AG04449 (cell line): ENCODE measurements at places on chromosomes 4 and X.

DNA sequence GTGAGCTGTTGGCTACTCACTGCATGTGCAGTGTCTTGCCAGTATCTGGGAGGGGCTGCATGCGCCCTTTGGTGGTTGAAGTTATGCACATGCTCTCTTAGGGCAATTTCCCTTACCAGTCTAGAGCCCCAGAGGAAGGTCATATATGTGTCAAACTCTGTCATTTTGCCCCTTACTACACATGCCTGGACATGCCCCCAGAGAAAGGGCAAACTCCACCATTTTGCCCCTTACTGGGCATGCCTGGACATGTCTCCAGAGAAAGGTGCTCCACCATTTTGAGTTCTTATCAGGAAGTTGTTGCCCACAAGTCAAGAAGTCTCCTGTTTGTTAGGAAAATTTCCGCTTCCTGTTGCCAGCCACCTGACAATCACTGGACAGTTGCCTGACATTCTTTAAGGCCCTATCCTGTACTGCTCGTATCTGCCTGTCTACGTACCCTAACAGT, 56.4 kb upstream of the PLAC8 start:
- DNase-seq = no peak

DNA sequence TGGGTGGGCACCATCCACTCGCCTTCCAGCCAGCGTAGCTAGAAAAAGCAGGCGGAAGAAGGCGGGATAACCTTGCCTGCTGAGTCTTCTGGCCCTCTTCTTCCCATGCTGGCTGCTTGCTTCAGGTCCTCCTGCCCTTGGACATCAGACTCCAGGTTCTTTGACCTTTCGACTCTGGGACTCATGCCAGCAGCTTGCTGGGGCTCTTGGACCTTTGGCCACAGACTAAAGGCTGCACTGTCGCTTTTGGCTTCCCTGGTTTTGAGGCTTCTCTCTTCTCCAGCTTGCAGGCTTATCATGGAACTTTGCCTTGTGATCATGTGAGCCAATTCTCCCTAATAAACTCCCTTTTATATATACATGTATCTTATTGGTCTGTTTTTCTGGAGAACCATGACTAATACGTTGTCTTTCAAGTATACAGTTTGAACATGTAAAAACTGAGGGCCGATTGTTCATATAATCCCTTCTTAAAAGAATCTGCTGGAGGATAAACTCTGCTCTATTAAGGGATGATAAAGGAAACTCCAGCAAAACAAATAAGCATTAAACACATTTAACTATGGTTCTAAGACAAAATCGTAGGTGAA, 116.6 kb upstream of the LCORL start:
- no peak for DNase-seq

- DNase-seq = no peak
Observed at GRCh38 chr4:168777277-168777965, 232.6 kb downstream of the CBR4 start.

DNA sequence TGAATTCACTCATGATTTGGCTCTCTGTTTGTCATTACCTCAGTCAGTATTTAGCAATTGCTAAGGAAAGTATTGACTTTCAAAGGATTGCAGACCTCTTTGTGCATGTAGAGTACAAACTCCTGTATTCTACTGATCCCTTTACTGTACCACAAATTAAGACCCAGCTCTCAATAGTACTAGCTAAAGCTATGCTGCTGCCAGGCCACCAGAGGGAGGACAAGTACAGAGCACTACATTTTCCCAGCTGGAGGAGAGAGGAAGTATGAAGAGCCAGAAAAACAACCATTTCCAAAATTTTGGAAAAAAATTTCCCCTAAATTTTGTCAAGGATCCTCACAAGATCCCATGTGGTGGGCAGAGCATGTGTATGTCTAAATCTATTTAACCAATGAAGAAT, 175.0 kb upstream of the MTMR8 start:
- no peak for DNase-seq

DNA sequence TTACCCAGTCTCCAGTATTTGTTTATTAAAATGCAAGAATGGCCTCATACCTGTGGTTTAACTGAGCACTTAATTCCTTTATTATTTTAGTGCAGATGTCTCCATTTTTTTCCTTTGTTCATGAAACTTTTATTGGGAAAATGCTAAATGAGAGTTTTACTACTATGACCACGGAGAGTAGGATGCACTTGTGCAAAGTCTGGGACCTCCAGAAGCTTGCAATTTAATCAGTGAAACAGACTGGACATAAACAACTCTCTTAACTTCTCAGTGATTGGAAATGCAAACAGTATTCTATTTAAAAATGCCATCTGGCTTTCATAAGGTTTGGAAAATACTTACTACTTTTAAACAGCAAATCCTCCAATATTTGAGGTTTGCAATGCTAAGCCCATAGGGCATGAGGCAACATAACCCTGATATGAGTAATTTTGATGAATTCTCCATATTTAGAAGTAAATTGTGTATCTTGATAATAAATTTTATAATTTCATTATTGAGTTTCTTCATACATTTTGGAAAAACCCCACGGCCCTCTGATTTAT, 718.7 kb upstream of the MAGEB2 start:
- DNase-seq = no peak

DNA sequence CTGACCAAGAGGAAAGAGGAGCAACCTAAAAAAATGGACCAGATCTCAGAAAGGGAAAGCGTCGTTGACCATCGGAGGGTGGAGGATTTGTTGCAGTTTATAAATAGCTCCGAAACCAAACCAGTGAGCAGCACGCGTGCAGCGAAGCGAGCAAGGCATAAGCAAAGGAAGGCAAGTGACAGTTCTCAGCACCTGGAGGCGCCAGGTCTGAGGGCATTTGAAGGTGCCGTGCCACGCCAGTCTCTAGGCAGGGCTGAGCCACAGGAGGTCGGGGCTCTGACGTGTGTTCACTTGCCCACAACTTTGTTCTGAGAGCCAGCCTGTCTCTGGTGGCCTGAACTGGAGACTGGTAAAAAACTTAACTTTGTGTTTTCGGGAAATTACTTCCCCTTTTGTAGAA, 59.7 kb downstream of the TNIP2 start:
- no peak for DNase-seq

GRCh38 chr4:104979083-104979760, 167.5 kb upstream of the TET2 start:
- DNase-seq = no peak

DNA sequence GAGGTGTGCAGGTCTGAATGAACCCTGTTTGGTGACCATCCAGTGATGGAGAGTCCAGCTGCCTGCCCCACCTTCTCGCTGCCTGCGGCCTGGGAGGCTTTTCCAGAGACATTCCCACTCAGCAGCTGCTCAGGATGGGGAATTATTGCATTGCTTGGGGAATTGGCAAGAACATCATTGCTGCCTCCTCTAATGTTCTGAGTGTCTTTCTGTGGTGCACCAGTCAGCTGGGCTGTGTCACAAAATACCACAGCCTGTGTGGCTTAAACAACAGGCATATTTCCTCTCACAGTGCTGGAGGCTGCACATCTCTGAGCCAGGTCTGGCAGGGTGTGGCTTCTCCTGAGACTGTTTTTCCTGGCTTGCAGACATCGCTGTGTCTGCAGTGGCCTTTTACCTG, 86.8 kb upstream of the AFAP1 start:
- no peak for DNase-seq

- no peak for DNase-seq
Observed at GRCh38 chrX:13599491-13599890, 30.1 kb downstream of the EGFL6 start.

DNA sequence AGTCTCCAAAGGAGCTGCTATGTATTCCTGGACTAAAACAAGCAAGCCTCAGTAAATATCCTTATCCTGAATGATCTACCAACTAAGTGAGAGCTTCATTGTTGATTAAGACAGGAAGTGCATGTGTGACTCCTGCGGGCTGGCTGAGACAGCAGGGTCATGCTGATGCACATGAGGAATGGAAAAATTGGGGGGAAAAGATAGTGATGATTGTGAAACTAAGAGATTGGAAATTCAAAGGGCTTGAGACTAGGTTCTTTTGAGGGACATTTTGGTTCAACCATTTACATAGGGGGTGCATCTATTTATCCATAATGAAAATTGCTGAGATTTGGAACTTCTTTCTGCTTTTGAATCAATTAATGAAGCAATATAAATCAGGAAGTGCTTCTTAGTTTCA, 61.1 kb upstream of the C1QTNF7 start:
- DNase-seq = no peak

- no peak for DNase-seq
Observed at GRCh38 chrX:134880866-134881265, 109.9 kb upstream of the SMIM10 start.
